Activated gamma-delta T cell treated with Interleukin-2 at 50 U/mL for 16 hours (primary cell): ENCODE measurements at places on chromosomes 5 and 9.

DNA sequence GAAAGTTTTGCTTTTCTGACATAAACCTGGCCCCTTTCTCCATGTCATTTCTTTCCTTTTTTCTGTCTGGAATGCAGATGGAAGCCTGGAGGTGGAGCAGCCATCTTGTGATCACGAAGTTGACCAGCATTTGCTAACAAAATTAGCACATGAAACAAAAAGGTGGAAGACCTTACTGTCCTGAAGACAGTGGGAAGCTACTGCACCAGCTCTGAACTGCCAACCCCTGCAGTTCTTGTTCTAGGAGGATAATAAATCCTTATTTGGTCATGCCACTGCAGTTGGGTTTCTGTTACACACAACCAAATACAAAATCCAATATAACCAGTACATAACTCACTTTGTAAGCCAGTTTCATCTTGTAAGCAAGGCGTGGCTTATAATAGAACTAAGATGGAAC, 249.4 kb upstream of the TBCA start:
- no peak for DNase-seq

- DNase-seq: no peak
Observed at GRCh38 chr9:126975327-126976220, 61.0 kb downstream of the RALGPS1 start.

DNA sequence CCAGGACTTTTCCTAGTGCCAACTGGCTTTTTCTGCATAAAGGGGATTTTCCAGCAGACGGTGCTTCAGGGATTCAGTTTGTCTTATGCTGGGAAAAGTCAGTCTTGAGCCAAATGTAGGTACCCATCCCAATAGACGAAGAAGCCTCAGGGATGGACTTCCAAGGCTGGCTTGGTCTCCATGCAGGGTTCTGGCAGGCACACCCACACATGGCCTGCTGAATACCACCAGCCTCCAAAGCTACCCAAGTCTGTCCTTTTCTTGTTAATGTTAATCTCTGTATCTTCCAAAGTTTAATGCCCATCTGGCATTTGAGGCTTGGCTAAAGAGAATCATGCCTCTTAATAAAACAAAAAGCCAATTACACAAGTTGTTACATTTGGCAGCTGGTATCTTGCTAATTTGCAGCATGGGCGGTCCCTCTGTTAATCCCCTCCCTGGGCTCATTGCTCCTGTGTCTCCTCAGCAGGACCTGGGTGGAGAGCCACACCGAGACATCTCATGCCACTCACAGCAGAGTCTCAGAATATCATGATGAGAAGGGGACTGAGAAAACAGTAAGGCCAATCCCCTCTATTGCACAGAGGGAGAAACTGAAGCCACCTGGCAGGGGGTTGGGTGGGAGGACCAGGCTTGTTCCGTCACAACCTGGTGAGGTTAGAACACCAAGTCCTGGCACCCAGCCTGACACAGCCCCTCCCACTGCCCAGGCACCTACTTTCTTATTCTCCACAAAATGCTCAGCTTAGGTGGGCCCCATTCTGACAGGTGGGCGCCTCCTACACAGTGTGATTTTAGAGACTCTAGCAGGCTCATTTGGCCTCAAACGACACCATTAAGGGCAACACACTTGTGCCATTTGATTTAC, 243.2 kb downstream of the FSTL4 start:
- DNase-seq: no peak

- DNase-seq: no peak
Observed at GRCh38 chr5:111929867-111930266, 172.9 kb upstream of the NREP start.
